ENCODE measurements at places on chromosomes 12 and 14.

DNA sequence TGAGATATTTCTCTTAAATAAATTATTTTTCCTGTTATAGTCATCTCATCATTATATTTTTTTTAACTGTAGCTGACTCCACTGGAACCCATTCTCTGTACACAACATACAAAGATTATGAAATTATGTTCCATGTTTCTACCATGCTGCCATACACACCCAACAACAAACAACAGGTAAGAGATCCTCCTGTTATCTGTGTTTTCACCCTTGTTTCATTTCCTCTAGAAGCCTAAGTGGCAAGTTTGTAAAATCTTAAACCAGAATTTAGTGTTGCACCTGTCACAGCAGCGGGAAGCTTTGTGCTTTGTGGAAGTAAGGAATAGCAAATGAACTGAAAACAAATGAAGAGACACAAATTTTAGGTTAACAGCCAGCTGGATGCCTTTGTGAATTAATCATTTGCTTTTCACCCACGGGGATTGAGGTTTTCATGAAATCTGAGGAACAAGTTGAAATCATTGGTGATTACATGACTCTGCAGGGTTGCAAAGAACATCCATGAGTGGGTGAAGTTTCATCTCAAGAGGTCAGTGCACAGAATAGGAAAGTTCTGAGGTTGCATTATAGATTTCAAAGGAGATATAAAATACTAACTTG lies 273.9 kb upstream of the RGS6 start:
- no peak for DNase-seq

DNA sequence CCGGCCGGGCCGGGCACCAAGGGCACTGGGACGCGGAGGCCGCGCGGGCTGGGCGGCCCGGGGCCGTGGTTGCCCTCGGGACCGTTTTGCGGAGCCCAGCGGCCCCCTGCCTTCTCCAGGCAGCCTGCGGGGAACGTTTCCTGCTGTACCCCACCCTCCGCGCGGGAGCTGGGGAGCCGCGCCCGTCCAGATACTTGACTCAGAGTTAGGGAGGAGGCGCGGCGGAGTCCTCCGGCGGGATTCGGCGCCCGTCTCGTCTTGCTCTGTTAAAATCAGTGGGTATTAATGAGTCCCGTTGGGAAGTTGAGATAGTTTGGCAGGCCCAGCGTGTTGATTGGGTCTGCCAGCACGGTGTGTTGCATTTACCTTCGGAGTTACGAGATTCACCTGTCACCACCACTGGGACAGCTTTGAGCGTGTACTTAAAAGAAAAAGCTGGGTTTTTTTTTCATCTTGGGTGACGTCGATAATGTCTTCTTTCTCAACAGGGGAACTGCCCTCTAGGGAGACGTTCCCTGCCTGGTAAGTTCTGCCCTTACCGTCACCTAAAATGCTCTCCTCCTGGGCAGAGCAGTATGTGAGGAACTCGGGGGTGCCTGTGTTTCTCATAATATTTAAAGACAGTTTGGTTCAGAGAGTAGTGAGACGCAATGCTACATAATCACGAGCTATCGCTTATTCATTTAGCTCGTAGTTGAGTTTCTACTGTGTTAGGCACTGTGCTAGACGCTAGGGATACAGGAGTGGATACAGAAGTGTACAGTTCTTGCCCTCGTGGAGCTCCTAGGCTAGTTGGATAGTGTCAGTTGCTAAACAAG lies 596 bp downstream of the DLST start:
- peak; percentile 61 for DNase-seq

DNA sequence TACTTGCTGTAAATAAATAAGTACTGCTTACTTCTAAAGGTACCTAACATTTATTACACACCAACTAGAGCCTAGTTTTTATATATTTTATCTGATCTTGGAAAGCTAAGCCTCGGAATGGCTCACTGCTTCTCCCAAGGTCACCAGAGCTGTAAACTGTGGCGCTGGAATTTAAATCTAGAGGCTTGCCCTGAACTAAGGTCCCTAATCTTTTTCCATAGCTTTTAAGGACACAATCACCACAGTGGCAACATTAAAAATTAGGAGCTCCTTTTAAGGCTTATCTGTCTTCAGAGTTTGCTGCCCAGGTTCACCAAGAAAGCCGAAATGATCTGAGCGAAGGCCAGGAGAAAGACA lies 670 bp downstream of the CCNB1IP1 start:
- DNase-seq, result no peak

GRCh38 chr12:95918194-95918993 lies 24.0 kb downstream of the CCDC38 start:
- DNase-seq, result no peak

DNA sequence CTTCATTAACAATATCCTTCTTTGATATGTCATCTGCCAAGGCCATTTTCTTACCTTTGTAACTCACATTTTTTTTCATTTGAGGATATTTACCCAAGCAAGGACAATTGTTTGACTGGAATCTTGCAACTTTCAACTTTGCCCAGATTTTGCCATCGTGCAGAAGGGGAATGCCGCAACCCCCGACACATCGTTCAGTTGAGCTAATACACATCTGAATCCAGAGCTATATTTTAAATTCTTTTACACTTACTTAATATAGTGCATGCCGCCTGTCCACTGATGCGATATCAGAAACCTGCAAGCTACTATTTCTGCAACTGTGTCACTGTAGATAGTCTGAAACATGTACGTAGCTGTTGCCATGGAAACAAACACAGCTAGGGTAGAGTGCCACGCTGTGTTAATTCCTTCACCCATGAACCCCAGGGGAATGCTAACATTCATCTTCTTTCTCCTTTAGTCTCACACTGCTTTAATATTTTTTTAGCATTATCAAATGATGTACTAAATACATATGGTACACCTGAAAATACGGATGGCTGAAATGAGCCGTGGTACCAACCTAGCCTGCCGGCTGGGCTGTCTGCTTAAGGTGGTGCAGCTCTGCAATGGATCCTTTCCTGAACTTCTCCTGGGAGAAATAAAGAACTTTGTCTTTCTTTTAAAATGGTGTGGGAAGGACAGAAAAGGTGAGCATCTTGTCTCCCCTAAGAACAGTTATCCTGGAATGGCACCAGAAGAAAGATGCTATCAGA lies 77.0 kb upstream of the FOXN3 start:
- no peak for DNase-seq

DNA sequence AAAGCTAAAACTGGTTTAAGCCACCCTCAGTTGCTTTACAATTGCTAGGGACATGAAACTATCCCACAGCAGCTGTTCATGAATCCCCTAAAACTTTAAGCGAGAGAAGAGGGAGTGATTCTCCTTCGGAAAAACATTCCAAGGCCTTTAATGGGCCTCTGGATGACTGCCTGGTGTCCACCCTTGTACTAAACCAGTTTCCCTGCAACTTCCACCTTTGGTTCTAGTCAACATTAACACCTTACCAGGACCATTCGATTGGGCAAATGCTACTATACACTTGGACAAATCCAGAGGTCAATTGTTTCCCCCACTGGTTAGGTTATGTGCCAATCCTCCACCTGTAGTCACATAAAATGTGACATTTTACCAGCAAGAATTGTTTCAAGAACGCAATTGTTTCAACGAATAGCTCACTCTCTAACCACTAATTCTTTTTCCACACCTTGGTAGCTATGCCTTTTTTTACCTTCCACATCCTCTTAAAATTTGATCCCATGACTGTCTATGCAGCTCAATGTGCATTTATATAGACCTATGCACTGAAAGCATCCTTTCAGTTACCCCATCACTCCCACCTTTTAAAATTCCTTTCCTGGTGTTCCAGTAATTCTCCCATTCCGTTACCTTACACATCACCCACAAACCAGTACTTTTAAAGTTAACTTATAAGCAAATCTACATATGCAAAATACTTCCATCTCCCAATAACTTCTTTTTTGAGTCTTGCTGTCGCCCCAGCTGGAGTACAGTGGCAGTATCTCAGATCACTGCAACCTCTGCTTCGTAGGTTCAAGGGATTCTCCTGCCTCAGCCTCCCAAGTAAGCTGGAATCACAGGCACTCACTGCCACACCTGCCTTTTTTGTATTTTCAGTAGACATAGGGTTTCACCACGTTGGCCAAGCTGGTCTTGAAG lies 3.6 kb downstream of the UBC start:
- no peak for DNase-seq

DNA sequence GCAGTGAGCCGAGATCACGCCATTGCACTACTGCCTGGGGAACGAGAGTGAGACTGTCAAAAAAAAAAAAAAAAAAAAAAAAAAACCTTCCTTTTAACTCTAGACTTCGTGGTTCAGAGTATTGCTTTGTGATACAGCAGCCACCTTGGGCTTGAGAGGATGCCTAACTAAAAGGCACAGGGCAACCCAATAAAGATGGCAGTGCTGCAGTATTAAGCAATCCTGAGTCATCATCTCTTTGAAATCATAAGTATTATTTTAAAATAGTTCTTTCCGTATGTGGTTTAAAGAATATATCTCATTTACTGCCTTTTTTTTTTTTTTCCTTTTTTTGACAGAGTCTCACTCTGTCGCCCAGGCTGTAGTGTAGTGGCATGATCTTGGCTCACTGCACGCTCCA lies 116.1 kb downstream of the PLEKHA5 start:
- no peak for DNase-seq

DNA sequence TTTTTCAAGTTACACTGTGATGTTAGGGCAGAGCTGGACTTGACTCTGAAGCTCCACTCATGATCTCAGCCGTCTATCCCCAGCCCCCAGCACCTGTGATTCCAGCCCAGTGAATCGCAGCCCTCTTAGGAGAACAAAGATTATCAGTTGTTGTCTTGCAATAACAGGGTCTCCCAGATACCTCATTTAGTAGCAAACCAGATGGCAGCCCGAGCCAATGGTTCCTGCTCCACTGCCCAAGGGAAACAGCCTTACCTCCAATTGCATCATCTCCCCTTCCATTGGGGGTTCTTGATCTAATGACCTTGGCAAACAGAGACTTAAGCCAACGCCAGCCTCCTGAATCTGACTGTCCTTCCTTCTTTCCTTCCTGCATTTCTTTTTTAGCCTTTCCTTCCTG lies 371.2 kb downstream of the BCL11B start:
- no peak for DNase-seq

- no peak for DNase-seq
These were observed 5.0 kb upstream of the GAPDH start for GRCh38 chr12:6529291-6529737.

DNA sequence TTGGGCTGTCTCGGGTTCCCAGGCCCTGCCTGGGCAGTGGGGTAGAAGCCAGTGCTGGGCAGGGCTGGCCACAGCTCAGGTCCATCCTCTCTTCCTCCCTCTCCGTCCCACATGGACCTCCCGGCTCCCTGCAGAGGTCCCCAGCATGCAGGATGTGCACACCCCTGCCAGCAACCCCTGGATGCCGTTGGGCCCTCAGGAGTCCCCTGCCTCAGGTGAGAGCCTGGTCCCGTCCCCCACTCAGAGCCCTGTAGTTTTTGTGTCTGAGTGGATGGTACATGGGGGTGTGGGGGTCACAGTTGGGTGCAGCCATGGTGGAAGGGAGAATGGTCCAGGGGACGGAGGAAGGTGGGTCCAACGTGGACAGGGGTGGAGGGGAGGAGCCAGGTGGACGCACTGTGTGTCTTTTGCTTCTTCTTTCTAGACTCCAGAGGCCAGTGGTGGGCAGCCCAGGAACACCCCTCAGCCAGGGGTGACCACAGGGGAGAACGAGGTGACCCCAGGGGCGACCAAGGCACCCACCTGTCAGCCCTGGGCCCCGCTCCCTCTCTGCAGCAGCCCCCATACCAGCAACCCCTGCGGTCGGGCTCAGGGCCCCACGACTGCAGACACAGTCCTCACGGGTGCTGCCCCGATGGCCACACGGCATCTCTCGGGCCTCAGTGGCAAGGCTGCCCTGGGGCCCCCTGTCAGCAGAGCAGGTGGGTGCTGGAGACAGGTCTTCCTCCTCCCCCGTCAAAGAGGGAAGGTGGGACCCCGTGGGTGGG lies 21.7 kb downstream of the PAPLN start:
- no peak for DNase-seq

- no peak for DNase-seq
These were observed 234.1 kb downstream of the BCL11B start for GRCh38 chr14:99037777-99038430.

GRCh38 chr12:39467432-39467870 lies 24.5 kb upstream of the KIF21A start:
- DNase-seq, result no peak
